NCI-H460 (cell line): ENCODE measurements at places on chromosomes 13 and 19. TPM values are rescaled to one million over a fixed set of nuclear protein-coding genes. Genes with fewer than 3 reads are reported as not detected.

The TTC9B gene
- not detected in 2 replicates for total RNA-seq

The GIPR gene
- 0.69 and 1.1 TPM in 2 replicates for total RNA-seq

The SIGLECL1 gene
- total RNA-seq: not detected in 2 replicates

DNA sequence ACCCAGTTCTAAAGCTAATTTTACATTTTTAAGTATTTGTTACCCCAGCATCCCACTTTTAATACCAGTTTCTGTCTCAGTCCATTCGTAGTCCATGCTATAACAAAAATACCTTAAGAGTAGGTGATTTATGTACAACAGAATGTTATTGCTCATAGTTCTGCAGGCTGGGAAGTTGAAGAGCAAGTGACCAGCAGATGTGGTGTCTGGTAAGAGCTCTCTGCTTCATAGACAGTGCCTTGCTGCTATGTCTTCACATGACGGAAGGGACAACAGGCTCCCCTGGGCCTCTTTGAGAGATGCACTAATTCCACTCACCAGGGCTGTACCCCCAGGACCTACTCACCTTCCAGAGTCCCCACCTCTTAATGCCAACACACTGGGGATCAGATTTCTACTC lies 96.6 kb downstream of the COL4A2 start:
- DNase-seq: no peak

The NLRP5 gene
- not detected in 2 replicates for total RNA-seq

The SPIB gene
- not detected in 2 replicates for total RNA-seq

- peak; percentile 4 for DNase-seq
These were observed 506.7 kb upstream of the PCDH9 start for GRCh38 chr13:67736646-67737420.

The KLK7 gene
- total RNA-seq: not detected in 2 replicates

GRCh38 chr19:45526143-45526542 lies 18.9 kb downstream of the VASP start:
- DNase-seq: peak; percentile 61

DNA sequence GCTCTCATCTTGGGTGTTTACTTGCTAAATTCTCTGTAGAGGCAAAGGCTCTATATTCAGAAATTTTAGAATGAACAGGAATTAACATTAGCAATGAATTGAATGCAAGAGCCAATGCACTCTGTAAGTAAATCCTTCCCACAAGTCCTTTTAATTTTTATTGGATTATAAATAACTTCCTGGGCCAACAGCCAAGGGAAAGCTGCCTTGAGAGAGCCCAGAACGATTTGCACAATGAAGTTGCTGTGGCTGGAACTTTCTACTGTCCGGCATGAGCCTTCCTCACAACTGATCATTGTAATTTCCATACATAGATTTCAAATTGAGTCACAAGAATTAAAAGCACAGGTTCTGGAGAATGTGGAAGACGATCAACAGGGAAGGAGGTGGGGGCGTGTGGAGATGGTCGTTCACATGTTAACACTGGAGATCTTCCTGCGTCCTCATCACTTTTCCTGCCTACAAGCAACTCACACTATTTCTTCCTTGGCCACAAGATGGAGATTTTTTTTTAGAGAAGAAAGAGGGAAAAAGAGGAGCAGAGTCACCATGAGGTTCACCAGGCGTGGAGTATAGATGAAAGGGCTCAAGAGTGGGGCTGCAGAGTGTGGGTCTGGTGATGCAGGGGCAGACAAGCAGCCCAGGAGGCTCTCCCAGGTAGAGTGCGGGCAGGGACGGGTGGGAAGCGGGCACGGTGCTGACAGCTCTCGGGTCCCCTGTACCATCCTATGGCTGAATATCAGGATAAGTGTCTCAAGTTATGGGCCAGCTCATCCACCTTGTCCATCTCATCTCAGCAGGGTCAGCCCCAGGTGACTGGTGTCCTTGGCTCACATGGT lies 110.7 kb downstream of the SOX1 start:
- DNase-seq: no peak

GRCh38 chr19:38606131-38606530 lies 11.6 kb downstream of the MAP4K1 start:
- no peak for DNase-seq

GRCh38 chr19:52600639-52601024 lies 30.5 kb downstream of the ZNF701 start:
- DNase-seq: no peak

DNA sequence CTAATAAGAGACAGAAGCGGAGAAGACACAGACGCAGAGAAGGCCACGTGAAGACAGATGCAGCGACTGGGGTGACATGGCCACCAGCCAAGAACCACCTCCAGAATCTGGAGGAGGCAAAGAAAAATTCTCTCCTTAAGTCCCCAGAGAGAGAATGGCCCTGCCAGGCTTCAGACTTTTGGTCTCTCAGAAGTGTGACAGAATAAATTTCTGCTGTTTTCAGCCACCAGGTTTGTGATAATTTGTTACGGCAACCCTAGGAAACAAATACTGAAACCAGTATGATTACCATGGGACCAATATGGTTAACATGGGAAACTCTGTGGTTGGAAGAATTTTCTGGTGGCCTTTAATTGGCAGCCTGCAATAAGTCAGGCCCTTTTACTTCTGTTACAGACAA lies 63.9 kb upstream of the DOCK9 start:
- no peak for DNase-seq

The ZNF235 gene
- total RNA-seq: 3.0 and 3.2 TPM in 2 replicates

The FFAR1 gene
- not detected in 2 replicates for total RNA-seq

The KLK8 gene
- total RNA-seq: 0.29 TPM in 1 of 2 replicates, not detected in the other

GRCh38 chr13:51777921-51778320 lies 26.0 kb downstream of the DHRS12 start:
- DNase-seq: no peak

GRCh38 chr19:6213266-6213595 lies 66.5 kb downstream of the MLLT1 start:
- DNase-seq: no peak

- no peak for DNase-seq
These were observed at the start of gene LSR for GRCh38 chr19:35248310-35249145. Gene LSR, plus strand, starts transcription at chr19:35249002. Its CDS starts 21 bp downstream, at chr19:35249023.

The ZNF773 gene
- total RNA-seq: 2.7 and 3.0 TPM in 2 replicates

DNA sequence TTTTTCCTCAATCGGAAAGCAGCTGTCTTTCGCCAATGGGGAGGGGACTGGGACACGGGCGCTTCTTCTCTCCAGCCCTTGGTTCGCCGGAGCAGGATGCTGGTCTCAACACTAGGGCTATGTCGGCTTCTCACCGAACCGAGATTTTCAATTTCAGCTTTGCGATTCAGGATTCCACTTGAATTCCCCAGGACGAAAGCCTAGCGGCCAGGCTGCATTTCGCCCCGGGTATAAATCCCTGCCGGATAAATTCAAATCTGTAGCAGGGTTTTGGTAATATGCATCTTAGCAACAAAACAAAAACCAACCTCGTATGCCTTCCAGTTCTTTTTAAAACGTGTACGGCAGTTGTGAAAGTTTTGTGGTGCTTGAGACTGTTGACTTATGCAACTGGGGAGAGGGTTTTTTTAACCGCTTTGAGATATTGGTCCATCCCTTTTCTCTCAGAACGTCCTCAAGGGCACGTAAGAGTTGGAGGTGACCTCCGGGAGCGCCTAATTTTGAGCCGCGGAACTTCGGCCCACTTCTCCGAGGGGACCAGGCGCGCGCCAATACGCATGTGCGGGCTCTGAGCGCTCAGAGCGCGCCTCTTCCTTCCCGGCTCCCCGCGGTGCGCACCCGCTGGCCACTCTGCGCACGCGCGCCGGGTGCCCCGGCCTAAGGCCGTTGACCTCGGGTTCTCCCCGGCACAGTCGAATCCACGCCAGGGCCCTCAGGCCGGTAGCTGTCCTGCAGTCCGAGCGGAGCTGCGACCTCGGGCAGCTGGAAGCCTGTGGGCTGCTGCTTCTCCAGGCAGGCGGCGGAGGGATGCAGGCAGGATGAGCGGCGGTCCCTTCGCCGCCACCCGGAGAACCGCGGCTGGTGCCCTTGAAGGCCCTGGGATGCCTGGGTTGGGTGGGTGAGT lies 7.6 kb downstream of the POU4F1 start:
- no peak for DNase-seq
